Hematopoietic multipotent progenitor cell (in vitro differentiated cells): ENCODE measurements at places on chromosomes 11 and 22. TPM values are rescaled to one million over a fixed set of nuclear protein-coding genes. Genes with fewer than 3 reads are reported as not detected.

Gene SLC15A3
- total RNA-seq = 1.6 TPM

Gene OR5B21
- not detected for total RNA-seq

Gene KCNE3
- 8.1 TPM for total RNA-seq

Gene MS4A4E
- 0.54 TPM for total RNA-seq

Gene STK33
- 7.3 TPM for total RNA-seq

Gene C11orf16
- total RNA-seq = not detected

Gene VPREB1
- total RNA-seq = 3.5 TPM

Gene NEFH
- total RNA-seq = 1.1 TPM

Gene OR6T1
- total RNA-seq = not detected

Gene OR4X1
- not detected for total RNA-seq

Gene PKNOX2
- not detected for total RNA-seq

Gene SCT
- total RNA-seq = not detected
